NCI-H748 treated with DMSO at 0.1 percent for 48 hours (cell line): ENCODE measurements at places on chromosomes 2 and 18.

DNA sequence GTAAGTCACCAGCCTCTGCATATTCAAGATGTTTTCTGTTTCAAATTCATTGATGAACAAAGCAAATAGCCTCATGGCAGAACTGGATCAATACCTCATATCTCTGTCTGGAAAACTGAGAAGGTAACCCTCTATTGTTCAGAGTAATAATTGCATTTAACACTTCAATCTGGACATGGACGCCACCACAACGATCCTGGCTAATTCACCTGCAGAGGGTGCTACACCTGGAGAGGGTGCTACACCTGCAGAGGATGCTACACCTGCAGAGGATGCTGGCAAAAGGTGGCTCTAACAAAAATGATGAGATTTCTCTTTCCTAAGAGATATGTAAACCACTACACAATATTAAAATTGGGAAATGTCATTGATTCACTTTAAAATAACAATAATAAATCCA, 183.1 kb upstream of the HNRNPA3 start:
- DNase-seq: peak; percentile 27

GRCh38 chr2:127052771-127053691, 53.9 kb downstream of the BIN1 start:
- no peak for DNase-seq

DNA sequence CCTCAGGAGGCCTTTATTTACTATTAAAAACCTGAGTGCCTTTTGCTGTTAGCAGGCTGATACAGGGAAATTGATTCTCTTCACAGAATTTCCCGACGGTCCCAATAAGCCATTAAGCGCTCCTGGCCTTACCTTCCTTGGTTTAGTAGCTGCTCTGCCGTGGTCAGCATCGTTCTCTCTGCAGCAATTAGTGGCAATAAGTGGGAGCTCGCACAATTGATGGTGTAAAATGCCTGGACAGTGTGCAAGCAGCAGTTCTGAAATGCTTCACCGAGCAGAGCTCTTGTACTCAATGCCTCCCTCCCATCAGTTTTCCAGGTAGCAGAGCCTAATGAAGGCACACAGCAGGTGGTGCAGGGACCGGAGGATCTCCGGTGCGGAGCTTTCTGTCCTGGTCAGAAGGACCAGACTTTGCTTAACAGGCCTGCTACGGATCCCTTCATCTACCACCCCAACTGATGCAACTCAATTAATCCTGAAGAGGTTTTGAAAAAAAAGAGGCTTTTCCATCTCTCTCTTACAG, 1.1 kb upstream of the LINC00305 start:
- no peak for DNase-seq

DNA sequence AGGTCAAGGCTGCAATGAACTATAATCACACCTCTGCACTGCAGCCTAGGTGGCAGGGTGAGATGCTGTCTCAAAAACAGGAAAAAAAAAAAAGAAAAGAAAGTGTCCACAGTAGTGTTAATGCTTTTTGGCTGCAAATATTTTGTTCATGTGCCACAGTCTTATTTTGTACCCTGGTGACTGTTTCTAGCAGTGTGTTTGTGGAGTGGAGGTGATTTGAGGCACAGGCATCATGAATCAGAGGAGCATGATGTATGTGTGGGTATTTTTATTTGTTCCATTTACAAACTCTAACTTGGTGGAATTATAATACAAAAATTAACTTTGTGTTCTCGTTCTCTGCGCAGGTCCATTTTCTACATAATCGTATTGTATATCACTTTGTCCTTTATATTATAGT, 30.6 kb downstream of the DTNA start:
- DNase-seq: no peak

DNA sequence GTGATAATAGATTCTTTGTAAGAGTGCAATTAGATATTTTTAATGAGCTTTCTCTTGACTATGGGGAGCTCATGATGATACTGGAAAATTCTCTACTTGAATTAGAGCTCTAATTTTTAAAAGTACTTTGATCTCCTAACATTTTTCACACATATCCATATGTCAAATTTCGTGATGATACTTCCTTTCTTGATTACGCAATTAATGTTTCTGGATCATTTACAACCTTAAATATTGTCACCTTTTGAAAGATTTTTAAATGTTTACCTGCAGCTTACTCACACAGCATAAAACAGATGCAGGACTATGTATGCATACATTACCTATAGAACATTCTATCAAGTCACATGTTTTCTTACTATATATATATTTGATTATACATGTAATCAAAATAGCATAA, 598.5 kb upstream of the DSEL start:
- no peak for DNase-seq

- no peak for DNase-seq
Observed at GRCh38 chr2:134225173-134225572, 28.7 kb upstream of the MGAT5 start.

DNA sequence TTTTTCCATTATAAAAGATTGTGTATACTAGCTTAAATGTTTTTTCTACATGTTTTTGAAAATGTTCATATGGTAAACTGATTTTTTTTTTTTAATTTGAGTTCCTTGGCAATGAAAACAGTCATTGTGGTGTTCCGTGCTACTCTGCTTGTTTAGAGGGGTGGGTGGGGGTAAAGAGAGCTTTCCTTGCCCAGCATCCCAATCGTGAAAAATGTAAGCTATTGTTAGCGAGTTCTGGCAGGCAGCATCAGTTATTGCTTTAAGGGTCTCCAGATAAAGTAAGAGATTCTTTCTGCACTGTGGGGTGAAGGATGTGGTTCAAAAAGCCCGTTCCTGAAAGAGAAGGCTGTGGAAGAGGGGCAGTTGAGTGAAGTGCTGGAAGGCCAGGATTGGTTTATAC, 118.4 kb downstream of the TANC1 start:
- DNase-seq: no peak

- DNase-seq: no peak
Observed at GRCh38 chr2:8528863-8529262, 153.0 kb upstream of the ID2 start.

DNA sequence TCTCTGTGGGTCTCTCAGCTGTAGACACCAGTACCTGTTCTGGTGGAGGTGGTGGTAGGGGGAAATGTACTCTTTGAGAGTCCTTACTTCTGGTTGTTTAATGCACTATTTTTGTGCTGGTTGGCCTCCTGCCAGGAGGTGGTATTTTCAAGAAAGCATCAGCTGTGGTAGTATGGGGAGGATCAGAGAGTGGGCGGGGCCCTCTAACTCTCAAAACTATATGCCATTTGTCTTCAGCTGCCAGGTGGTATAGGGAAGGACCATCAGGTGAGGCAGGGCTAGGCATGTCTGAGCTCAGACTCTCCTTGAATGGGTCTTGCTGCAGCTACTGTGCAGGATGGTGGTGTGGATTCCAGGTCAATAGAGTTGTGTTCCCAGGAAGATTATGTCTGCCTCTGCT, 1100.8 kb downstream of the CNTNAP5 start:
- DNase-seq: no peak

DNA sequence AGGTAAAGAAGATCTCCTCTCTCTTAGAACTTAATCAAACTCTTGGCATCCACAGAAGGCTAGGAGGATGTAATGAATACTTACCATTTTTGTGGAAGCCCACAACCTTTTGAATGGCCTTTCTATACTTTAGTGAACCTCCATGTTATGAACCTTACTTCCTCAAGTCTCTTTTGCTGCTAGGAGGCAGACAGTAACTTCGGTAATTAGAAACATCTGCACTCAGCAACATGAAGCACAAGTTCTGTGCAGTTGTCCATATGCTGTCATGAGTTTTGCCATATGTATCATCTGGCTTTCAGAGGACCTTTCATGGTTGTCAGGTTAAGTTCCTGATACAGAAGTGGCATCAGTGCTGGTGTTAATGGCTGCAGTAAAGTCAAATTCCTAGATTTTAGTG, 50.4 kb downstream of the PDK1 start:
- DNase-seq: no peak

GRCh38 chr2:101623031-101623521, 74.4 kb upstream of the MAP4K4 start:
- no peak for DNase-seq

- DNase-seq: no peak
Observed at GRCh38 chr2:158797963-158798700, 3.0 kb downstream of the DAPL1 start.

GRCh38 chr2:217650716-217651360, 352.0 kb downstream of the TNS1 start:
- DNase-seq: peak; percentile 33

DNA sequence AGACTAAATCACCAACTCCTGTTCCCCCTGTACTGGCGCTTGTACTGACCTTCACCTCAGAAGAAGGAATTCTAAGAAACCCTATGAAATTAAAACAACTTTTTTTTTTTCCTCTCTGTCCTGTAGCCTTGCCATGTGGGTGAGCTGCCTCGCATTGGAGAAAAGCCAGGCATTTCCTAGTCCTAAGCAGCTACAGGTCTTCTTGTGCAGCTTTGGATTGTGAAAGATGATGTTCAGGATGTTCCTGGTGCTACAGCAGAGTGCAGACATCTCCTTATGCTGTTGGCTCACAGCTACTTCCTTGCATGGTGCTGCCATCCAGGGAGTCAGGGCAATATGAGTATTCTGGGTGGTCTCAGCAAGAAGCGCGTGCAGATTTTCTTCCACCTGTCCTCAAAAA, 11.9 kb downstream of the PIK3C3 start:
- no peak for DNase-seq

- no peak for DNase-seq
Observed at GRCh38 chr18:35973650-35974049, 1.2 kb downstream of the RMP24 start.

DNA sequence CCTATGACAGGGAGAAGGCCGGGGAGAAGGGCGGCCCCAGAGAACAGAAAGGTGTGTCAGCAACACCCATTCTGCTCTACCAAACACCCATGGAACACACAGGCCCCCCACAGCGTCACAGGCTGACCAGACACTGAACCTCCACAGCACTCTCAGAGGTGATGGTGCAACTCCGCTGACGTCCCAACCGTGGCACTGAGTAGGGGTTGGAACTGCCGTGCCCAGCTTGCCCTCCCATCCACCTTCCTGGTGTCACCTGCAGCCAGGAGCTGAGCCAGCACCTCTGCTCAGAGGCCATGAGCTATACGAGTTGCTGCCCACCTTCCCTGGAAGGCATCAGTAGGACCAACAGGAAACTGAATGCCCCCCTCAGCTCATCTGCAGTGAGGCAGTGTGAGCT, 412.9 kb upstream of the SALL3 start:
- DNase-seq: no peak

DNA sequence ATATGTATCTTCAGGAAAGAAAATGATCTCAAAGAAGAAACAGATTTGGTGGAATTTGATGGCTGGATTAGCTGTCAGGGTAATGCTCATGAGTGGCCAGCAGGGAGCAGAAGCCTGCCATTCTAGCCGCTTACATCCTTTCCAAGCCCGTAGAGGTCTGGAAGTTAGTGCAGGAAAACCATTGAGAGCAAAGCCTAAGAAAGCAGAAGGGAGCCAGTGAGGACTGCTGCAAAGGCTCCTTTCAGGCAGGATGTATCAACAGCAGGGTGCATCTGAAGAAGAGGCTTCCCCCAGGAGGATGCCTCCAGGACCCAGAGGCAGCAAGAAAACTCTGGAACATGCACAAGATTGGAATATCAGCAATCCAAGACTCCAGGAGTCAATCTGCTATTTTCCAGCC, 22.9 kb upstream of the LBH start:
- DNase-seq: no peak

DNA sequence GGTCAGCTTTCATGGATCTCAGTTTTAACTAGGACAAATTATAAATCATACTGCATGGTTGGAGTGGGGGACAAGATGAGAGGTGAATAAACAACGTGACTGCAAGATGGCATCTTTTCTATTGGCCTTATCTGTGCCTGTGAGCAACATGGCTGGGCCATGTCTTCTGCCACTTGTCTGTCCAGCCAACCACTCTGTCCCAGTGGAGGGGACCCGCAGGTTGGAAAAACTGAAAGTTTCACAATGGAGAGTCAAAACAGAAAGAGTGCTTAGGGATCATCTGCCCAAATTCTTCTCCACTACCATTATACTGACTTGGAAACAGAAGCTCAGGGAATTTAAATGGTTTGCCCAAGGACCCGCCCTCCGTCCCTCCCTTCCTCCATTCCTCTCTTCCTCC, 104.1 kb downstream of the ALK start:
- DNase-seq: no peak

DNA sequence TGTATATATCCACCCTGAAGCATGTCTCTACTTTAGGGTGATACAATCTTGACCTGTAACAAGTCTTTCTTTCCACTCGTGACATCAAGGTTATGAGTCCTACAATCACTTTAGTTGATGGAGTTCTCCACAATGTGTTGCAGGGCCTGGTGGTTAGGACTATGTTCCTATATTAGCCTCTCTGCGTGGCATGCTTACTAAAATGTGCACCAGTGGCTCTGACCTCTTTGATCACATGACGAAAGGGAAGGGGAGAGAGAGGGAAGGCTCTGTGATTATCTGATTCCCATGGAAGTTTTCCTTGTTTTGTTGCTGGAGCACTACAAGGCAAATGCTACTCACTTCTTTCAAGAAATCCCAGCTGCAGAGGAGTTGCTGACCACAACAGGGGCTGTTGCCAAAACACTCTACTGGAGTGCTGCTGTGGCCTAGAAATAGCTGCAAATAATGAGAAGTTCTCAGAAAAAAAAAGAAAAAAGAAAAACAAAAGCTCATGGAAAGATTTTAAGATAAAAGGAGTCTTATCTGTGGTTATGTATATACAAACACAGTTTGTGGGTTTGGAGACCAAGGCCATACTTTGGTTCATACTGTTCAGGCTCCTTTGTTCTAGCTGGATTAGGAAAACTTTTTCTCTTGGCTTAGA, 272.8 kb upstream of the MMADHC start:
- DNase-seq: no peak

- no peak for DNase-seq
Observed at GRCh38 chr2:240930096-240930630, 24.0 kb downstream of the CROCC2 start.

DNA sequence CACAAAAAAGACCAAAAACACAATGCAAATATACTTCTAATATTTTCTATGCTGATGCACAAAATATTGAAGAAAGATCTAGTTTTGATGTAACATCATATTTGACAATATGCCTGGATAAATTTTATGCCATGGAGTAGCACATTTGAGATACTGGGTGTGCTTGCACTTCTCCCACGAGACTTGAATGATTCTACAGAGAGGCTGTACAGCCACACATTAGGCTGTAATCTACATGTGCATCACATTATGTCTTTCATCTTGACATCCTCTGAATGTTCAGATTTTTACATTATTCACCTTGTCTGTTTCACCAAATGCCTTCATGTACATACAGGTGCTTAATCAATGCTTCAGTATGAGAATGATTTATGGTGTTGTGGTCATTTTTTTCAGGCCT, 756.4 kb upstream of the CDH7 start:
- DNase-seq: no peak

DNA sequence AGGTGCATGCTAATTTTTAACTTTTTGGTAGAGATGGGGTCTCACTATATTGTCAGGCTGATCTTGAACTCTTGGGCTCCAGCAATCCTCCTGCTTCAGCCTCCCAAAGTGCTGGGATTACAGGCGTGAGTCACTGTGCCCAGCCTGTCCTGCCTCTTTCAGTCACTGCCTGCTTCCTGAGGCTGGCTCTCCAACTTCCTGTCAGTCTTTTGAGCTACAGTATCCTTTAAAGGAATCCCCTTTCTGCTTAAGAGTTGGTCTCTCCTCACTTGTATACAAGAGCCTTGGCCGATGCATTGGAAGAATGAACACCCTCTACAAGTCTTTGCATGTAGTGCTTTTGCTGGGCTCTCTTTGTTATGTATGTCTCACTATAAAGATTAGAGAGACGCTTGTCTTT, 88.4 kb upstream of the SMAD2 start:
- DNase-seq: no peak
